ENCODE measurements at places on chromosomes 2 and 18.

GRCh38 chr2:209505410-209505809, 81.6 kb downstream of the MAP2 start:
- DNase-seq: no peak

GRCh38 chr2:122136056-122136455, 380.6 kb downstream of the TSN start:
- peak; percentile 14 for DNase-seq

- no peak for DNase-seq
Measured at GRCh38 chr2:75647771-75648170, 1.2 kb downstream of the MRPL19 start.

GRCh38 chr2:159094173-159094737, 125.8 kb downstream of the TANC1 start:
- no peak for DNase-seq

- DNase-seq: no peak
Measured at GRCh38 chr2:165163761-165164160, 40.1 kb downstream of the SCN3A start.

GRCh38 chr2:228318218-228318617, 136.7 kb upstream of the SPHKAP start:
- peak; percentile 11 for DNase-seq

DNA sequence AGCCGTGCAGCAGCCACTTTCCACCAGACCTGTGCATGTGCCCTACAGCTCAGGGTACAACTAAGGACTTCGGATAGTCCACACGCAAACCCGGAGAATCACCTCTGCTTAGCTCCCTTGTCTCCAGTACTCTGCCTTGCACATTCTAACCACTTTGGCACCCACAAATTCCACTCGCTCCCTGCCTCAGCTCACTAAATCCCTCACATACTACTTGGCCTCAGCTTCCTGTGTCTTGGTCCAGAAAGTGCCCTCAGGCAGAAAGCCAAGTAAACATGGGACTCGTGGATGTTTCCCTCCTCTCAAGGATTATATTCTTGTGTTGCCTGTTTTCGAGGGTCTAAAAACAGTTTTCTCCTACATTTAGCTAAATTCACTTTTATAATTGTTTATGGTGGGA, 157.8 kb upstream of the DAPL1 start:
- DNase-seq: no peak

- DNase-seq: no peak
Measured at GRCh38 chr2:212195626-212196025, 343.0 kb downstream of the ERBB4 start.

DNA sequence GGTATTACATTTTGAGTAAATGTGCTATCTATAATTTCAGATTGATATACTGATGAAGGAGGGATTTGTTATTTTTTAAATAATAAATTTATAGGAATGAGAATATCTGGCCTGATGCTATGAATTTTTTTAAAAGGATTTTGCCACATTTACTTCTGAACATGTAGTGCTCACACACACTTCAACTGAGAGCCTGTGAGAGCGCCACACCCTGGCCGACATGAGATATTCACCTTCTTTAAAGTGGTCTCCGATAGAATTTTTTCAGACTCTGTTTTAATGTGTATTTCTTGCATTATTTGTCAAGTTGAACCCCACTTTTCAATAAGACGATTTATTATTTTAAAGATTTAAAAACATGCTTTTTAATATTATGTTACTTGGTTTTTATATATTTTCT, 813.3 kb downstream of the DCC start:
- no peak for DNase-seq

- no peak for DNase-seq
Measured at GRCh38 chr2:234102112-234102511, 51.6 kb downstream of the SPP2 start.

All from RWPE1 (cell line).